Left colon (tissue), 2 donors: ENCODE measurements at places on chromosomes 3 and 15. TPM values are rescaled to one million over a fixed set of nuclear protein-coding genes. Genes with fewer than 3 reads are reported as not detected.

Gene ABCC5
- total RNA-seq: 47.6 TPM

Gene CHRNA7
- total RNA-seq: 1.8 TPM

Gene VGLL3
- 5.1 TPM for total RNA-seq

Gene PATL2
- total RNA-seq: 4.3 TPM

Gene SLC28A2
- 44.9 TPM for total RNA-seq

Gene FRMD5
- 2.0 TPM for total RNA-seq

Gene MYRIP
- 8.9 TPM for total RNA-seq

Gene TERC
- total RNA-seq: not detected

- no peak for DNase-seq
These were observed 124.0 kb upstream of the ROPN1 start for GRCh38 chr3:124115956-124116355.

DNA sequence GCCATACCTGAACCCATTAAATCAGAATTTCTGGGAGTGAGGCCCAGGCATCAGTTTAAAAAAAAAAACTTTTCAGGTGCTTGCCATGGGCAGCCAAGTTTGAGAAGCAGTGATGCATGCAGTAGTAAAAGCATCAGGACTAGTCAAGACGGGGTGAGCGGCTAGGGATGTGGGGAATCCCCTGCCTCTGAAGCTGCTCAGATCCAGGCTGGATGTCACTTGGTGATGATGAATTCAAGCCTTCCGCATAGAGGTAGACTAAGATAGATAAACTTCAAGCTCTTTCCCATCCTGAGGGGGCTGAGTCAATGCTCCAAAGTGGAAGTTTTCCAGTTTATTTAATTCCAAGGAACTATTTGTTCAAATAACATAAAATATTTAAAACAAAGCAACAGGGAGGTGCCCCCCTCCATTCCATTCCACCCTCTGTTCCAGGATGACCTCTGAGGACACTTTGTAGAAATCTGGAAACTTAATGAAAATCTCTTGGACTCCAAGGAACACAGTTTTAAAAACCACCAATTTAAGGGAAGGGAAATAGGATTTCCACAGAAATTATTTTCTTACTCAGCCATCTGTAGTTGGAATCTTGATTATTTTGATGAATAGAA lies 100.4 kb upstream of the NR2E3 start:
- DNase-seq: no peak

DNA sequence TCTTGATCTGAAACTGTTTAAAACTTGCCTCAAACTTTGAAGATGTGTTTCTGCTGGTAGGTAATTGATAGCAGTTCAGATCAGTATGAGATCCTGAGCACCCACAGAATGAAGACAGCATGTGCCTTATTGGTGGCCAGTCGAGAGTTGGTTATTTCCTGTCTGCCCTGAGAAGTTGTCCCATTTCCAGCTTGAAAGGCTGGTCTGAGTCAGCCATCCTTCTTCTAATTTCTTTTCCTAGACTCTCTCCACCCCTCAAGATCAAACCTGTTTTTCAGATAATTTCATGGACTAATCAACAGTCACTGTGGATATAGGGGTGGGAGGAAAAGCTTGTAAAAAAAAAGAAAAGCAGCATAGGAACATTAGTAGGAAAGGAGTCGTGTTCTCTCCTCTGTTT lies 464.4 kb downstream of the FOXP1 start:
- DNase-seq: no peak

GRCh38 chr3:28232659-28233058 lies 8.8 kb upstream of the CMC1 start:
- DNase-seq: no peak

DNA sequence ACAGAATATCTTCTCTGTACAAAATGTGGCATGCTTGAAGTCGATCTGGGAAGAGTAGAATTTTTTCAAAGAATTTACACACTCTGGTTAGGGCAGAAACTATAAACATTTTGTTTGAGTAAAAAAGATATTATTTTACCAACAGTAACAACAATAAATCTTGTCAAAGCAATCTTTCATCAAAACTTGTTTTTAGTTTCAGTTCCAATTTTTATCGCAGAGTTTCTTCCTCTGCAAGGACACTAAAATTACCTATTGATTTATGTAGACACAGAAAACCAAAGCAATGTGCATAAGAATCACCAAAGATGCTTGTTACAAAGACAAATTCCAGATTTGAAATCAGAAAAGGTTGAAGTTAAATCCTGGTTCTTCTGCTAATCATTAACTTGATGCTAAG lies 61.9 kb downstream of the CGGBP1 start:
- DNase-seq: no peak

- DNase-seq: no peak
These were observed 16.0 kb downstream of the NEK10 start for GRCh38 chr3:27353221-27353620.

DNA sequence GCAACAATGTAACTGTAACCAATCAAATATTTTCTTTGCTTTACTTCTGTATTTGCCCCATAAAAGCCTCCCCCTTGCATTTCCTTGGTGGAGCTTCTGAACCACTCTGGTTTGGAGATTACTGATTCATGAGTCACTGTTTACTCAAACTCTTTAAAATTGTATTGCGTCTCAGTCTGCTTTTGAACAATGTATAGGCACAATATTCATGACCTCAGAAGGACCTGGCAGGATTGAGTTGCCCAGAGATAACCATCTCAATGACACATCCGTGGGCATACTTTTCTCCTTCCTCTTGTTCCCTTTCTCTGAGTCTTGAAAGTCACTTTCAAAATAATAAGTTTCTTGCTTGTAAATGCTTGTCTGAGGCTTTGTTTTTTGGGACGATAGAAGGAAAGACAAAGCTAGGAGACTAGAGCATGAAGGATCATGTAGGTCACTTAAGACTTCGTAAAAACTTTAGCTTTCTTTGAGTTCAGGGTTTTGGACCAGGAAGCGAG lies 57.1 kb upstream of the POU1F1 start:
- DNase-seq: no peak

- no peak for DNase-seq
These were observed 386.8 kb downstream of the TBC1D5 start for GRCh38 chr3:17355591-17355990.

DNA sequence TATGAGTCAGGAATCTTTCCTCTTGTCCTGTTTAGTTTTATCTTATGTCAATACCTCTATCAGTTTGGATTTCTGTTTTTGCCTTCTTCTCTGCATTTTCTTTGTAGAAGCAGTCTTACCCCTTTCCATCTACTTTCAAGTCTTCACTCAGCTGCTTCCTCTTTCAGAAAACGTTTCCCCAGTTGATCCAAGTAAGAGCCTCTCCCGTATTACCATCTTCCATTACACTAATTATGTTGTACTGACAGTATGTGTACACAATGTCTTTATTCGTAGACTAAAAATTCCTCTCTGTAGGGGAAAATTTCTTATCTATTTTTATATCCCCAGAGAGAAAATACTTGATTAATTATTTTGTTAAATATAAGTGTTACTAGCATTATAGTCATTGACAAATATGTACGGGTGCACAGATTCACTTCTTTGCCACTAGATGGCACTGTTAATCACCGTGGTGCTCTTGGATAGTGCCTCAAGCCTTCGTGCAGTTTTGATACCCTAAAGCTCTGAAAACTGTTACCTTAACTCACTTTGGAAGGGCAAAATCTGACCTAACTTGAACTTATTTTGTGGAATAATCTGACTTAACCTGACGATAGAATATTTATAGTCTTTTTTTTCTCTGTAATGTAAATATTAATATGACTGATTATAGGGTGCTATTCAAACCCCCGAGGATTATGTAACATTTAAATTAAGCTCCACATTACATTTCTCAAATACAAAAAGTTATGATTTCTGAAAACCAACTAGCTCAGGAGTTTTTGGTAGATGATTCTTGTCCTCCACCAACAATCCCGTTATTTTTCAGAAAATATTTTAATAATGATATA lies 74.2 kb upstream of the POU1F1 start:
- DNase-seq: no peak

DNA sequence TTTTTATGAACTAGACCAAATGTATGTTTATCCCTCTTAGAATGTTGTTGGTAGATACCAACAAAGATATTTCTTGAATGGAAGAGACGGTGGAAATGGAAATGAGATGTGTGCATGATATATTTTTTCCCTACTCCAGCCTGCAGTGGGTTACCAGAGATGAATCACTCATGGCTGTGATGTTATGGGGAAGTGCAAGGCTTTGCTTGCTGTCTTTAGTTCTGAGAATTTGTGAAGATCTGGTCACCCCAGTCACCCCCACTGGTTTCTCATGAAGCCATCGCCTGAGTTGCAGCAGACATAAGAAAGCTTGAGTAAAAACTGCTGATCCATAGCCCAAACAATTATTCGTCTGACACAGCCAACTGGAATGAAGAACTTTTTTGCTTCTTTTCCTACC lies 78.1 kb upstream of the EOMES start:
- DNase-seq: no peak

- DNase-seq: no peak
These were observed 96.1 kb downstream of the STAC start for GRCh38 chr3:36476286-36476942.

- DNase-seq: no peak
These were observed 17.0 kb downstream of the MAGI1 start for GRCh38 chr3:66021731-66022131.

- DNase-seq: no peak
These were observed 420.6 kb downstream of the RBMS3 start for GRCh38 chr3:29701326-29701983.

DNA sequence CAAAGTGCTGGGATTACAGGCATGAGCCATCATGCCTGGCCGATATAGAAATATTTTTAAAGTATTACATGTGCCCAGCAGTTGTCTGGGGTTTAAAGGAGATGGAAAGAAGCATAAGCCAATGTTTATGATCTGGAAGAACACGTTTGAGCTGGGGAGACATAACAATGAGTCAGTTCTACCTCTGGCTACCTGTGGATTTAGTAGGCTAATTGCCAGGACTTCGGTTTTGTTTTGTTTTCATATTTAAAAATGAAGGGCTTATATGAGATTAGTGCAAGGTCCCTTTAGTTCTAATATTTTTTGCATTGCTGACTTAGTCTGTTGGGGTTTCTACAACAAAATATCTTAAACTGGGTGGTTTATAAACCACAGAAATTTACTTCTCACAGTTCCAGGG lies 22.9 kb upstream of the TNFSF10 start:
- no peak for DNase-seq

GRCh38 chr3:192794216-192794615 lies 66.9 kb upstream of the FGF12 start:
- no peak for DNase-seq

- no peak for DNase-seq
These were observed 200.8 kb upstream of the GOLGA6L4 start for GRCh38 chr15:84034578-84035398.

DNA sequence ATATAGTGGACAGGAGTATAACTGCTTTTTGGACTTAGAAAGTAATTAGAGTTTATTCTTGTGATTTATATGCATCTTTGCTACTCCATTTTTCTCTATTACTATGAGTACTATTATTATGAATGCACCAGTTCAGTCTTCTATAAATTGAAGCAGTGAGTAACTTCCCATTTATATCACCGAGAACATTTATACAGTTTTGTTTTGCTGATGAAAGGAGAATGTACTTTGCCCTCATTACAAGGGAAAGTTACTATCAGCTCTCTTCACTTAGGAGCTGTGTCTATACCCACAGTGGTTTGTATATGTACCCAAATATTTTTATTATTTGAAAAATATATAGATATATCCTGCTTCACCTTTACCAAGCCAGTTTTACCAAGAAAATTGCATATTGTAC lies 5.7 kb downstream of the KBTBD12 start:
- no peak for DNase-seq

DNA sequence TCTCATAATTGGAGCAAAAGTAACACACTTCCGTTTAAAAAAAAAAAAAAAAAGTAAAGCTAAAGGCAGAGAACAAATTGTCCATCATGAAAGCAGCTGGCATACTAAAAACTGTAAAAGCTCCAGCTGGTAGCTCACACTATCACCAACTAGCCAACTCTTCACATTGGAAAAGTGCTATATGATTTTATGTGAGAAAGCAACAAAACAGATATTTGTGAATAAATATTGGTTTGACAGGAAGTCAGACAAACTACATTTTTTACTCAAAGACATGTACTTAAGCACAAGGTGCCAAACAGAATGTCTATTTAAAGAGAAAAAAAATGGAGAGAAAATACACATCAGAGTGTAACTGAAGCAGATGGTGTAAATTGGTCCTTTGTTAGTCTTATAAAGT lies 231.2 kb upstream of the CADM2 start:
- no peak for DNase-seq

- no peak for DNase-seq
These were observed 210.7 kb downstream of the PDCD6IP start for GRCh38 chr3:34008836-34009809.

GRCh38 chr3:174355505-174355904 lies 503.6 kb upstream of the NAALADL2 start:
- no peak for DNase-seq

DNA sequence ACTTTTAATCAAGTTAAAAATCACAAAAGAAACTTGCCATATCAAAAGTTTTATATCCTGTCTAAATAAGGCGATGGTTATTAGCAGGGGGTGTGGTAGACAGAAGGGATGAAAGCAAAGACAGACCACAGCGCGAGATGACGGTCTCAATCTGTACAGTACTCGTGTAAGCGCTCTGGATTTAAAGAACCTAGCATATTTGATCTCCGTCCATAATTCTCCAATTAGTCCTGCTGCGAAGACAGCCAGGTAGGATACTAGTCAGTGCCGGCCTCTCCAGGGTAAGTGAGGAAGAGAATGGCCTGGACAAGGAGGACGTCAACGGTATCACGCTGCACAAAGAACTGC lies 701 bp downstream of the SGO1 start:
- peak; percentile 11 for DNase-seq

GRCh38 chr3:159749406-159749805 lies 239.2 kb upstream of the IL12A start:
- no peak for DNase-seq

- DNase-seq: no peak
These were observed 24.0 kb upstream of the PTPRG start for GRCh38 chr3:61537366-61537765.

- DNase-seq: no peak
These were observed 40.5 kb downstream of the U2SURP start for GRCh38 chr3:143041903-143042302.

GRCh38 chr15:79168922-79169456 lies 78.4 kb upstream of the RASGRF1 start:
- no peak for DNase-seq
